ENCODE measurements at places on chromosomes 6 and 20. TPM values are rescaled to one million over a fixed set of nuclear protein-coding genes. Genes with fewer than 3 reads are reported as not detected.

GRCh38 chr6:124033501-124033900, 229.8 kb downstream of the NKAIN2 start:
- DNase-seq, result no peak

GRCh38 chr20:346640-347316, at the start of gene NRSN2:
Gene NRSN2, plus strand, starts transcription at chr20:347111. Its CDS starts 2,533 bp downstream, at chr20:349644.
- DNase-seq, result peak; percentile 59

- no peak for DNase-seq
Measured at GRCh38 chr6:163122365-163122764, 292.2 kb upstream of the QKI start.

DNA sequence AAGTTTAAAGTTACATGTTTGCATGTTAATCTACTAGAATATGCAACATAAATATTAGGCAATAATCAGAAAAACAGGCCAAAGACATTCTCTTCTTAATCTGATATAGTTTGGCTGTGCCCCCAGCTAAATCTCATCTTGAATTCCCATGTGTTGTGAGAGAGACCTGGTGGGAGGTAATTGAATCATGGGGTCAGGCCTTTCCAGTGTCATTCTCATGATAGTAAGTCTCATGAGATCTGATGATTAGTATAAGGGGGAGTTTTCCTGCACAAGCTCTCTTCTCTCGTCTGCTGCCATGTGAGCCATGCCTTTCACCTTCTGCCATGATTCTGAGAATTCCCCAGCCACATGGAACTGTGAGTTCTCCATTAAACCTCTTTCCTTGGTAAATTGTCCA, 1241.7 kb upstream of the ADGRB3 start:
- no peak for DNase-seq

DNA sequence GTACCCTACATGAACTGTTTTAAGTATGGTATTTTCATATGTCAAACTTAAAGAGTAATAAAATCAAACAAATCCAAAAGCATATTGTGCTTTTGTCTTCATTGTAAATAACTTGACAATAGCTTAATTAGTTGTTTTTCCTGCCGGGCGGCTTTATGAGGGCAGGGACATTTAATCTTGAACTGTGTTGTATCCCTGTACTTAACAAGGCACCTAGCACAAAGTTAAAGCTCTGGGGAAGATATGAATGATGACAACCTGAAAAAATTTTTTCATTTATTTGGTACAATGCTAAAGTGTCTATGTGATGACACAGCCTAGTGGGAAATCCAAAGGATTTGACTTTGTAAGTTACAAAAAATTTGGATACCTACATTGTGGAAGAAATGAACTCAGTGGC, 502 bp upstream of the HACE1 start:
- DNase-seq, result no peak

DNA sequence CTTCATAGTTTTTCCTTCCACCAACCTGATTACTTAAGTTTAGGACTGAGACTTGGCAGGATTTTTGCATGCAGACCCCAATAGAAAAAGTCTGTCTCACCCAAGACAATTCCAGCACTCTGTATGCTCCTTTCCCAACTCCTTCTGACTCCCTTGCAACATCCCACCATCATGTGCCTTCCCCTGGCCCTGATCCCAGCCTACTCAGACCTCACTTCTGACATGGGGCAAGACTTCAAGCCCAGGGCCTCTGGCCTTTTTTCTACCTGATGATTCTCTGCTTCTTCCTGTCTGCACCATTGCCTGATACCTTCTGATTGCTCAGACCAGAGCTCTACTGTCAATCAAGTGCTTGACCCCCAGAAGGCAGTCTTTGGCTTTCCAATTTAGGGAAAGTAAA, 96.6 kb downstream of the HAO1 start:
- DNase-seq, result no peak

DNA sequence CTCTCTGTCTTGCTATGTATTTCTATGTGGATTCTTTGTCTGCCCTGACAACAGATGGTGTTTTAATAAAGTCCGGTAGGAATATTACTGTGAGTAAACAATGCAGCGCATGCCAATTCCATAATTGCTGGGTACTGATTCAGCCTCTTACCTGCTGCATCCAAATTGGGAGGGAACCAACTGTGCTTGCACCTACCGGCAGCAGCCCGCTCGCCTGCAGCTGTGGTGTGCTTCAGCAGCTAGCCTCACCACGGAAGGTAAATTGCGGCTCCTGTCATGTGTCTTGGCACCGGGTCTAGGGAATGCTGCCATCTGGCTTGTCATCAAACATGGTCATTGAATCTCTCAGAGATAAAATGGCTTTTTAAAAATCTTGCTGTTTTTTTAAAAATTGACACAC, 704.8 kb upstream of the SLC35B3 start:
- DNase-seq, result no peak

GRCh38 chr6:165118736-165119135, 190.7 kb downstream of the C6orf118 start:
- no peak for DNase-seq

GRCh38 chr20:1010659-1011058, 8.5 kb upstream of the RSPO4 start:
- no peak for DNase-seq

The IPCEF1 gene
- 2.8 TPM for total RNA-seq

The HLA-DMB gene
- 8.1 TPM for total RNA-seq

The MAS1 gene
- not detected for total RNA-seq

The YTHDF1 gene
- total RNA-seq, result 19.5 TPM

The REM1 gene
- total RNA-seq, result 0.17 TPM

The LPA gene
- 34.7 TPM for total RNA-seq

The MEI4 gene
- 0.84 TPM for total RNA-seq

Measured in liver (tissue), 10 donors.